ENCODE measurements at places on chromosomes 12 and 14.

DNA sequence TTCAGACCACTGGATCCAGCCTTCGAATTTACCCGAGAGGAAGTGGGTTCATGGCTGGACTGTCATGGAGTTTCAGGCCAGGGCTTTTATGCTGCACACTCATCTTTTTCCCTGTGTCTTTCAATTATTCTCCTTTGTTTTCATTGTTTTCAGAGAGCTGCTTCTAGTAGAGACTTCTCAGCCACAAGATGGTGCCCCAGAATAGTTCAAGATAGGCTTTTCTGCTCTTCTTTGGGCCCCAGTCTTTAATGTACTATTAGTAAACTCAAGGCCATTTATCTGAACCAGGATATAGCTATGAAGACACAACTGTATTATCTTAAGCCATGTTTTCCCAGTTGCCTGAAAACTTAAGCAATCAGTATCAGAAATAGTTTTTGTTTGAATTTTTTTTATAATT, 30.4 kb upstream of the PSMA6 start:
- DNase-seq: peak; percentile 30

GRCh38 chr12:105980085-105980484, 158.7 kb downstream of the NUAK1 start:
- no peak for DNase-seq

GRCh38 chr12:122012184-122012583, 9.5 kb upstream of the BCL7A start:
- no peak for DNase-seq

- no peak for DNase-seq
Observed at GRCh38 chr14:41285186-41285748, 321.4 kb upstream of the LRFN5 start.

GRCh38 chr14:68527329-68527851, 265.5 kb downstream of the ZFP36L1 start:
- DNase-seq: no peak

- no peak for DNase-seq
Observed at GRCh38 chr14:38951451-38951850, 151.6 kb downstream of the SEC23A start.

DNA sequence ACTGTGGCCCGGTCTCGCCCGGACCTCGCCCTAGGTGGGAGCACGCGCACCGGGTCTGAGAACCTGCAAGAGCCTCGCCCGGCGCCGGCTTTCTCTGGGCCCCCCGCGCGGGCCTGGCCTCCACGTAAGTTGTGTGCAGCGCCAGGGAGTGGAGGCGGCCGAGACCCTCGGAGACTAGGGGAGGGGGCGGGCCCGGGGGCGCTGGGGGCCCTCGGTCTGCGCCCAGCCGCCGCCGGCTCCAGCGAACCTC, 183 bp upstream of the PRMT8 start:
- DNase-seq: no peak

DNA sequence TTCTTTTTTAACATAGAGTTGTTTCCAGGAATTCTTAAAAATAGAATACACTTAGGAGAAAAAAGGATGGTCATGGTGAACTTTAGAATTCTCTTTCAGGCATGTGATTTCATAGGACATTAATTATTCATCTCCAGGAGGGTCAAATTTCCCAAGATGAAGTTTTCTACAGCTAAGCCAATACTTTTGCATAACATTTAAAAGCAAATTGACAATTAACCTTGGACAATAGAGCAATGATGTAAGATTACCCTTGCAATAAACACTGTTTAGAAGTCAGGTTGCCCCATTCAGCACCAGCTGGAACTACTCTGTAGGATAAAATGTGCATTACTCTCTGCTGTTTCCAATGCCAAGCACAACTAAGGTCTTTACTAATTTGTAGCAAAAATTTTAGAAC, 49.5 kb downstream of the SIX1 start:
- no peak for DNase-seq

GRCh38 chr12:98719515-98720504, 74.7 kb downstream of the APAF1 start:
- DNase-seq: no peak

- no peak for DNase-seq
Observed at GRCh38 chr14:79627058-79627457, 584.2 kb downstream of the DIO2 start.

DNA sequence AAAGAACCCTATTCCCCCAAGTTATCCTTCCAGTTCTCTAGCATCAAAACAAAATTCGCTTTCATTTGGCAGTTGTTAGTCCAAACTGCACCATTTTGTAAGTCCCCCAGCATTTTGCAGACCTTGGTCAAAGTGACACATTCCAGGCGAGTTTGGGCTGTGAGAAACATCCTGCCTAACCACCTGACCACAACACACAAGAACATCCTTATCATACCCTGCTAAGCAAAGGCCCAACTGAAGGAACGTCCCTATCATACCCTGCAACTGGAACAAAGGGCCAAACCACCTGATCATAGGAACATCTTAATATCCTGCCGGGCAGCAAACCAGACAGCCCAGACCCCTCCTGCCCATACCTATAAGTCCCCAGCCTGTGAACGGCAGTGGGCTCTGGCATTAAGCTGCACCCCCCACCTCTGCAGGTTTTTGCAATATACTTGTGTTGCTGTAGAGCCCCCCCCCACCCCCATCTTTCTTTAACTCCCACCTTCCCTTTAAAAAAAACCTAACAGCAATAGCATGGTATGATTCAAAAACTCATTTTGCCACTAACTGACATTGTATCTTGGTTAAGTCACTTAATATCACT, 2.7 kb downstream of the PCNX4 start:
- no peak for DNase-seq

GRCh38 chr12:105444653-105445102, 114.2 kb downstream of the C12orf75 start:
- DNase-seq: no peak

- DNase-seq: no peak
Observed at GRCh38 chr12:58588770-58589169, 331.5 kb downstream of the LRIG3 start.

GRCh38 chr12:52045794-52046199, 5.4 kb upstream of the NR4A1 start:
- no peak for DNase-seq

- DNase-seq: no peak
Observed at GRCh38 chr14:81440041-81440440, 39.9 kb upstream of the STON2 start.

GRCh38 chr14:94382099-94382715, 6.2 kb downstream of the SERPINA1 start:
- DNase-seq: no peak

GRCh38 chr14:70616646-70617045, 16.2 kb upstream of the MED6 start:
- no peak for DNase-seq

Data from globus pallidus (tissue), 1 donor.